ENCODE measurements at places on chromosomes 1 and 21.

- peak; percentile 93 for DNase-seq
These were observed 84.4 kb upstream of the HOOK1 start for GRCh38 chr1:59730302-59730701.

DNA sequence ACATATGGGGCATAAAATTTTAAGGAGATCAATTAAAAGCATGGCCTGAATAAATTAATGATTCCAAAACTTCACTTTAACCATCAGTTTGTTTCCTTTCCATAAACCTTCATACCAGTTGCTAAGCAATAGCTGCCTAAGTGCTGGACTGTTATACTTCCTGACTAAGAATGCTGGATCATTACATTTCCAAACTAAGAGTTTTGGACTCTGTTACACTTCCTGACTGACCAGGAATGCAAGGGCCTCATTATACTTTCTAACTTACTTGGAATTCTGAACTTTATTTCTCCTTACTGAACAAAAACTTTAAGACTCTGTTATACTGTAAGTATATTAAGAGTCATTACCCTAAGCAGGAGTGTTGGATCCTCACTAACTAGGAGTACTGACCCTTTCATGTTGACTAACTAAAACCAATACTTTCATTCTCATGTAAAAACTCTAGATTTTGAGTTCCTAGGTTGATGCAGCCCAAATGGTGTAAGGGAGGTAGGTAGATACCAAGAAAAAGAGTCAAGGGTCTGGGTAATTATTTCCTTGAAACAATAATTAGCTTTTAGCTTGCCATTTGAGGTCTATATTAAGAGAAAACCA lies 118.2 kb downstream of the FAF1 start:
- DNase-seq = peak; percentile 40

DNA sequence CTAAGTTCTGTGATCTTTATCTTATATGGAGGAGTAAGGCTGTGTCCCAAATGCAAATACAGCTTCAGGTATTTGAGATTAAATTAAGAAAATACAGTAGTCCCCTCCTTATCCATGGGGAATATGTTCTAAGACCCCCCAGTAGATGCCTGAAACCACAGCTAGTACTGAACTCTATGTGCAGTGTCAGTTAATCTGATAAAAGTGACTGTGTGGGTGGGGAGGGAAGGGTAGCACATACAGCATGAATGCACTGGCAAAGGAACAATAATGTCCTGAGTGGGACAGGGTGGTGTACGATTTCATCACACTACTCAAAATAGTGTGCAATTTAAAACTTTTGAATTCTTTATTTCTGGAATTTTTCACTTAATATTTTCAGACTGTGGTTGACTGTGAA lies 83.1 kb downstream of the HS2ST1 start:
- no peak for DNase-seq

- no peak for DNase-seq
These were observed 42.0 kb upstream of the FOXO6 start for GRCh38 chr1:41319106-41319755.

- no peak for DNase-seq
These were observed 31.5 kb downstream of the RIMS3 start for GRCh38 chr1:40633931-40634376.

DNA sequence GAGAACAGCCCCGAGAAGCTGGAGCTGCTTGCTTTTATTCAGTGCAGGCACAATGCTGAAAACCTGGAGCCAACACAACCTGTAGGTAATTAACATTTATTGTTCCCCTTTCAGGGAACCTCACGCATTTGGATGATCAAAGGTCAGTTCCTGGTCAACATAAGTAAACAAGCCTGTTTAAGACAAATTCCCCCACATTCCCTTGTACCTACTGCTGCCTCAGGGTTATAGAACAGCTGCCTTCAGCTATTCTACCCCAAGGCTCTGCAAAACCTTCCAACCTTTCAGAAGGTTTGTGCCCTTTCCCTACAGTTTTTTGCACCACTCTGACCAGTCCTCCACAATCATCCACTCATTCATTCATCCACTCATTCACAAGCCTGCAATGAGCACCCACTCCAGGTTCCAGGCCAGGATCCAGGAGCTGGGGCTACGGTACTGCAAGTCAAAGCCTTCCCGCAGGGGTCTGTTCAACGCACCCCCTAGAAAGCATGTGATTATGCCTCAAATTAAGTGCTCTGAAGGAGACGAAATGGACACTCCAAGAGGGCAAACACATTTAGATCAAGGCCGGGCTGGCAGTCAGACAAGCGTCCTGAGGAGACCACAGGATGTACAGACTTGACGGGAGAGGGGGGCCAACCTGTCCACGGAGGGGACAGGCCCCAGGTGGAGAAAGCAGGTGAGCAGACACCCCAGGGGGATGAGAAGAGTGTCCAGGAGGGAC lies 683.9 kb downstream of the MATN1 start:
- no peak for DNase-seq

DNA sequence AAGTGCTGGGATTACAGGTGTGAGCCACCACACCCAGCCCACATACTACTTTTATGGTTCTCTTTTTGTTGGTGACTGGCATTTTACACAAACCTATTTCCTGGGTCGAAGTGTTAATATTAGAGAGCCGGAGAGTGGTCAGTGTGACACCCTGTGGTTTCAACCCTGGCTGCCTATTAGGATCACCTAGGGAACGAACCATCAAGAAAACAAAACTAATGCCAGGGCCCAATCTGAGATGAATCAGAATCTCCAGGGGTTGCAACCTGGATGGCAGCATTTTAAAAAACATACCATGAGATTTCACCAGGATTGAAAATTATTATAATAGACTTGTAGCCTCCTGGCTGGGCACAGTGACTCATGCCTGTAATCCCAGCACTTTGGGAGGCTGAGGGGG lies 6.1 kb downstream of the MRPS21 start:
- no peak for DNase-seq

DNA sequence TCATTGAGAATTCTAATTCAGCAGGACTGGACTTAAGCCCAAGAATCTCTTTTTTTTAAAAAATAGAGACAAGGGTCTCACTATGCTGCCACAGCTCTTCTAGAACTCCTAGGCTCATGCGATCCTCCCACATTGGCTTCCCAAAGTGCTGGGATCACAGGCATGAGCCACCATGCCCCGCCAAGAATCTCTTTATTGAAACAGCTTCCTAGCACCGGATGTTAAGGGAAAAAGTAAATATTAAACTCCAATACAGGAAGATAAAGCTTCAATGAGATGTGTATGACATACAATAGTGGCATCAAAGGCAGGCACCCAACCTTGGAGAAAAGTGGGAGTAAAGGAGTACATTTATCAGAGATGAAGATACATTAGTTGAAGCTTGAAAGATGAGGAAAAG lies 25.5 kb downstream of the PUM1 start:
- no peak for DNase-seq

- no peak for DNase-seq
These were observed 15.4 kb upstream of the LCE5A start for GRCh38 chr1:152495066-152495675.

DNA sequence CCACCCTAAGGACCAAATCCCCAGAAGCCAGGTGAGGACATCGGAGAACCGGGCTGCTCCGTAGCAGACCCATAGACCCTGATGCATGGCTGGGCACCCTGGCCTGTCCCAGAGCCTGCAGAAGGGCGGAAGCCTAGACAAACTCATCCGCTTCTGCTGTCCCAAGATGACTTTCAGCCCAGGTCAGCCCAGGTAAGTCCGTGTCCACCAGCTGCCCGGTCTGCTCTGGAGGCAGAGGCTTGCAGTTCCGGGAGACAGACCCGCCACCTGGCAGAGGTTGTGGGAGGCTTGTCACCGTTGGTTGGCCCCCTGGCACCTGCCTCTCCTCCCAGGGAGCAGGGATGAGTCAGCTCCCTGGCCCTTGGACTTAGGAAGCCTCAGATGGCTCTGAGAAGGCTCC lies 22.8 kb upstream of the POFUT2 start:
- no peak for DNase-seq

DNA sequence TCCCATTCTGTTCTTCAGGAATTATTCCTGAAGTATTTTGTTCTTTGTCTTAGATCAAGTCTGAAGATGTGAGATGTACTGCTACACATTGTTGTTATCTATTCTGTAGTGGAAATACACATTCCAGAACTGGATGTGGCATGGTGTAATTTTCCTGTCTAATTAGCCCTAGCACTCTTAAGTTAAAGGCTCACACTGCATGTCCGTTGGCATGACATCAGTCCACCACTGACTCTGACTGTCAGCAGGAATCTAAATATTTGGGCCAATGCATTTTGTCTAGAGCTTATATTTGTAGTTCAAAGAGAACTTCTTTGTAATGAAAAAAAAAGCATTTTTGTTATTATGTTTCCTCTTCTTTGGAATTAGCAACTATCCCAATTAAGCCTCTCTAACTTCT lies 201.0 kb downstream of the S1PR1 start:
- DNase-seq = no peak

- DNase-seq = peak; percentile 55
These were observed 46.6 kb downstream of the VPS26C start for GRCh38 chr21:37220433-37220980.

DNA sequence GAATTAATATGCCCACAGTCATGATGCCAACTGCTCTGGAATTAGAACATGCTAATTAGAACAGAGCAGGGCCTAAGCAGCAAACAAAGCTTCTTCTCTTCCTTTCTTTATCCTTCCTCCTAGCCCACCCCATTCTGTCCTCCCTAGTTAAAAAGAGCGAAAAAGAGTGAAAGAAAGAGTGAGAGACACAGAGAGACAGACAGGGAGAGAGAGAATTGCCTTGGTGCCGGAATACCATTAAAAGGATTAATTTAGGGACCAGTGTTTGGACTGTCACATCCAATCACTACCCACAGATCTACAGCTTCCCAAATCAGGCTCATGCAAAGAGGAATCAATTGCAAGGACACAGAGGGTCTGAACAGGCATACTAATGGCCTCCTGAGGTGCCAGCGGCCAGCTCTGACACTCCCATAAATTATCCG lies 7.0 kb downstream of the ERI3 start:
- DNase-seq = no peak

DNA sequence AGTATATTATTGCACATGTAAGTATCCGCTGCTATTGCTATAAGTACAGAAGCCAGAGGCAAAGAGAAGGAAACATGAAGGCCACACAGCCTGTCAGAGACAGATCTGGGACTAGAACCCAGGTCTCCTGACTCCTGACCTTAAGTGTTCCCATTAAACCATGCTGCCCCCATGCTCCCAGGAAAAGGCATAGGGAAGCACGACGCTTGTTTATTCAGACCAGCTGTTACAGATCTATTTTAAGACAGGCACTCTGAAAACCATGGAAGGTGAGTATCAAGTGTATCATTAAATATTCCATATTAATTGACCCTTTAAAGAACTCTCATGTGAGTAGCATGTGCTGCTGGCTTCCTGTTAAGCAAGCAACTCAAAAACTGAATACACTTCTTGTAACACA lies 11.4 kb downstream of the VAV3 start:
- no peak for DNase-seq

DNA sequence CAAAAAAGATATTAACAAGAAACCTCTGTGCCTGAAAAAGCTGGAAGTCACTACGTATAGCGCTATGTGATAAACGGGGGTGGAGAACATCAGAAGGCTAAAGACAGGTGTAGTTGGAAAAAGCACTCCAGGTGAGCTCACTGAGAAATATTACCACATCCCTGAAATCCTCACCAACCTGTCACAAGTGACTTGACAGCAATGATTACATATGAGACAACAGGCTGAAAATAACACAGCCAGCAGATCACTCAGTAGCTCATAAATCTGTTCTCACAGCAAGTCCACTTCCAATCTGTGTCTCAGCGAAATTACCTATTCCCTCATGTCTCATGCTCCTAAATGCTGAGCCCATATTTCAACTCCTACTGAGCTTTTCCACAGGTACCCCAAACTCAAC lies 120.5 kb downstream of the UBR4 start:
- no peak for DNase-seq

DNA sequence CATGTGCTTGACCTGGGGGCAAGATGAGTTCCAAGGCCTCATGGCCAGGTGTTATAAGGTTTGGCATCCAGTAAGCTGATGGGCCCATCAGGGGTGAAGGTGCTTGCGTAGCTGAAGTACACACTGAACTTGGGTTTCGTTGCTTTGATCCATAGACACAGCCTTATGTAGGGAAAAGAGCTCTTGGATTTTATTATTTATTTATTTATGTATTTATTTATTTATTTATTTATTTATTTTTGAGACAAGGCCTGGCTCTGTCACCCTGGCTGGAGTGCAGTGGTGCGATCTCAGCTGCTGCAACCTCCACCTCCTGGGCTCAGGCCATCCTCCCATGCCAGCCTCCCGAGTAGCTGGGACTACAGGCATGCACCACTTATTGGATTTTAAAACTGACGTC lies 63.2 kb downstream of the FOXD2 start:
- no peak for DNase-seq

DNA sequence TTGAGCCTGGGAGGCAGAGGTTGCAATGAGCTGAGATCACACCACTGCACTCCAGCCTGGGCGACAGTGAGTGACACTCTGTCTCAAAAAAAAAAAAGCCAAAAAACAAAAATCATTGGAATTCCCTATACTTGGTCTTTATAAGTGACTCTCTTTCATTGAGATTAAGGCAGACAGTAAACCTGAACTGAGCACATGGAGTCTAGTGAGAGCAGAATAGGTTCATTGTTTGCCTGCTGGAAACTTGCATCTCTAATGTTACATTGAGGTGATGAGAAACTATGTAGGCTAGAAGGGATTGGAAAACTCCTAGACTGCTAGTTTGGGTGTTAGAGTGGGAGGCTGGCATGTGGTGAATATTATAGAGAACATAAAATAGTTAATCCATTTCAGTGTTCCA lies 25.4 kb downstream of the MAST2 start:
- DNase-seq = no peak

- no peak for DNase-seq
These were observed 143.9 kb upstream of the KLHDC7A start for GRCh38 chr1:18336801-18337200.

GRCh38 chr1:31943546-31944184 lies 5.5 kb upstream of the PTP4A2 start:
- no peak for DNase-seq

DNA sequence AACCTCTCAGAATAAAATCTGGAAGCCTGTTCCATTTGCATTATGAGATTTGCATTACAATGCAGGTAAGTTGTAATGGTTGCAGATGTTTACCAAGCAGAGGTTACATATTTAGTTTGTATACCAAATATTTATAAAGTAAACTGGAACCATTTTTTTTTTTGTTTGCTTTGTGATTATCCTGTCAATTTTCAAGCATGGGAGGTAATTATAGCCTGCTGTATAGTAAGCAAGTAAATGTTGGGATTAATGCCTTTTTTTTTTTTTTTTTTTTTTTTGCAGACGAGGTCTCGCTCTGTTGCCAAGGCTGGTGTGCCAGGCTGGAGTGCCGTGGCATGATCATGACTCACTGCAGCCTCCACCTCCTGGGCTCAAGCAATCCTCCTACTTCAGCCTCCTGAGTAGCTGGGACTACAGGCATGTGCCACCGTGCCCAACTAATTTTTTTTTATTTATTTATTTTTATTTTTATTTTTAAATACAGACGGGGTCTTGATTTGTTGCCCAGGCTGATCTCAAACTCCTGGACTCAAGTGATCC lies 21.0 kb downstream of the NFYC start:
- no peak for DNase-seq

All from fibroblast of skin of right biceps (primary cell).